MM.1S (cell line): ENCODE measurements at places on chromosomes 16 and 17.

DNA sequence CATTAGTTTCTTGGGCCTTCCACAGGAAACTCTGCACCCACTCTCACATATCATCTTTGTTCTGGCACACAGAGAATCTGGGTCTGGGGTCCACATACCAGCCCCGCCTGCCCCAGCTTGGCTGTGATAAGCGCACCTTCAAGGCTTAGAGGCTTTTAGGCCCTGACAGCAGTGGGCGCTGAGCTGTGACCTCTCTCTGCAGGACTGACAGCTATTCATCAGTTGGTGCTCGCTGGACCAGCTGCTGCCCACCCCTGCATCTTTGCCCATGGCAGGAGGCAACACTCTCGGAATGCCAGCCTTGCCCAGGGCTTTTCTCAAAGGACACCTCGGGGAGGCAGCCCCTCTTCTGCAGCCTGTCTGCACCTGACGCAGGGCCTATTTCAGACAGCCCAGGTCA, 62.9 kb downstream of the SDK2 start:
- no peak for DNase-seq

DNA sequence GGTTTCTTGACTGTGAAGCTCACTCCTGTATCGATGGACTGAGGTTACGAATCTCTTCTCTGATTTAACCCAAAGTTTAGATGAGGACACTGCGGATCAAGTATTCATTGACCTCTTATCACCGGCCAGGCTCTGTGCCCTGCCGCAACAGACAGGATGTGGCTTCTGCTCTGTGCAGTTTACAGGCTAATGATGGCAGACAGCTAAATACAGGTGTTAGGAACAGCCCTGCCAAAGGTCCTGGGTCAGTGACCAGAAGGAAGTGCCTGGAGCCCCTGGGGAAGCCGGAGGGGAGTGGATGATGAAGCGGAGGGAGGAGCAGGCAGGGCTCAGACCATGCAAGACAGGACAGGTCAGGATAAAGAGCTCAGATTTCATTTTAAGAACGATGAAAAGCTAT, 44.4 kb downstream of the HAPSTR1 start:
- peak; percentile 79 for DNase-seq

DNA sequence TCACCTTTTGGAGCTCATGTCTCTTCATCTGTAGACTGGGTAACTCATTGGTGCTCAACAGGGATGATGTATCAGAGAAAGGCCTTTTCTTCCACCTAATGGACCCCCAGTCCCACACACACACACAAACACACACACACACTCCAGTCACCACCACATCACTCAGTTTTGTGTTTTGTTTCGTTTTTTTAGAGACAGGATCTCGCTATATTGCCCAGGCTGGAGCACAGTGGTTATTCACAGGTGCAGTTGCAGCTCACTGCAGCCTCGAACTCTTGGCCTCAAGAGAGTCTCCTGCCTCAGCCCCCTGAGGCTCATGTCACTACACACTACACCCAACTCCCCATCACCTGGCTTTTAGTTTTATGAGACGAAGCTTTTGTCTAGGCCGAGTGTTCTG, 55.6 kb downstream of the SF3B3 start:
- DNase-seq: no peak

- DNase-seq: no peak
Observed at GRCh38 chr16:65896448-65897153, 469.9 kb upstream of the CDH5 start.

DNA sequence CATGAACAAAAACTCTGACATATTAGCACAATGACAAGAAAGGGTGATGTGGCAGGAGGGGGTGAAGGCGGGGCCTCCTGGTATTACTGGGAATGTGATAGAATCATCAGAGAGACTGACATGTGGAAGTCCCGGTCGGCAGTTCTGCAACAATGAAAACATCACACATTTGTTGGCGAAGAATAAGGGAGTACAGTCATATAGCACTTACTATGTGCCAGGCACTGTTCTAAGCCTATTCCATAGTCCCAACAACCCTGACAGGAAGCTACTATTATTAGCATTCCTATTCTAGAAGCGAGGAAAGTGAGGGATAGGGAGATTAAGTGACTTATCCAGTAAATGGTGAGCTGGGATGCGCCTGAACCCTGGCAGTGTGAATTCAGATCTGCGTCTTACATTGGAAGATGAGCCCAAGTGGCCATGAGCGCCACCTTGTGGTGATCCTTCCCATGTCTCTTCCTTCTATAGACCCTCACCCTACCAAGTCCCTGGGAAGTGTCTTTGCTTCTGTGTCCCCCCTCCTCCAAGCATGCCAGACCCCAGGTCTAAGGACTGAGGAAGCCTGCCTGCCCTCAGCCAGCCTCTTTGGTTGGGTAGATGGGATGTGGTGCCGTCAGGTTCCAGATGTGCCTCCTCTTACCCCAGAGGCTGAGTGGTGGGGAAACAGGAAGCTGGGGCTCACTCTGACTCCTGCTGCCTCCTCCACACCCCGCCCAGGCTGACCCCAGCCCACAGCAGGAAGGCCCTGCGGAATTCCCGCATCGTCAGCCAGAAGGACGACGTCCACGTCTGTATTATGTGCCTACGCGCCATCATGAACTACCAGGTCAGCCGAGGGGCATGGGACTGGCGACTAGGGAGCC, 14.0 kb downstream of the FMNL1 start:
- peak; percentile 70 for DNase-seq

DNA sequence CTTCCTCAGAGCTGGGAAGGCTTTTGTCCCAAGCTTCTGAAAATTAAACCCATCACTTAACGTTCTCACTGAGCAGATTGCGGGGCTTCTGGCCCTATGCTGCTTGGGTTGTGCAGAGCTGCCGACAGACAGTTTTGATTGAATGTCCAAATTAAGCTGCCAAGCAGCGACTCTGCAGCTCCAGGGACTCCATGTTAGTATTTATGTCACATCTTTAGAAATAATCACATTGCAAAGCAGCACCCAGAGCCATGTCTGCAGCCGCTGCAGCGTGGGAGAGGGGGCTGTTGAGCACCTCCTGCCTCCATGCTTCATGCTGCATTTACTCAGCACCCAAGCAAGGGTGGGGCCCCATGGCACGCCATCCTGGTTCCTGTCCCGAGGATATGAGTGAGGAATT, 178.2 kb upstream of the CACNG3 start:
- DNase-seq: no peak

DNA sequence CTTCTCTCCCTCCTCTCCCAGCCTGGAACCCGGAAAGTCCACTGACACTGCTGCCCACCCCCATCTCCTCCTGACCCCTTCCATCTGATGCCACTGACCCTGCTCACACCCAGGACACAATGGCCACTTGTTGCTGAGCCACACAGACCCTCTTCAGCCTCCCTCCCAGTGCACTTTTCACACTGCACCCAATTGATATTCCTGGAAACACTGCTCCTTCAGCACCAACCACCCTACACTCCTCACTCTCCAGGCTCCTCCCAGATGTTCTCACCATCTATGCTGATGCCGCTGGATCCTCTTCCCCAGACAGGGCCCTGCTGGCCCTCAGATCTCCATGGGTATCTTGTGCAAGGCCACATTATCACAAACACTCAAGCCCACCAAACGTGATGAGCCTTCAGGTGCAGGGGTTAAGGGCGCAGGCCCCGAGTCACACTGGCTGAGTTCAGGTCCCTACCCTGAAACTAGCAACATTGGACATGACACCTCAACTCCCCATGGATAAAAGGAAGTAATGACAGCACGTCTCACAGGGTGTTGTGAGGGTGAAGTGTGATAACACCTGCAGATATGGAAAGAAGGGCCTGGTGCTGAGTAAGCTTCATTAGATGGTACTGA, 238.1 kb downstream of the ZNF423 start:
- DNase-seq: no peak

GRCh38 chr17:73462823-73463222, 151.0 kb upstream of the CDC42EP4 start:
- DNase-seq: no peak

- no peak for DNase-seq
Observed at GRCh38 chr16:69871708-69872107, 79.4 kb upstream of the CLEC18A start.

GRCh38 chr17:78185981-78186691, 716 bp downstream of the TK1 start:
- peak; percentile 29 for DNase-seq

- DNase-seq: peak; percentile 70
Observed at GRCh38 chr17:59620518-59621259, 994 bp downstream of the CLTC start.

DNA sequence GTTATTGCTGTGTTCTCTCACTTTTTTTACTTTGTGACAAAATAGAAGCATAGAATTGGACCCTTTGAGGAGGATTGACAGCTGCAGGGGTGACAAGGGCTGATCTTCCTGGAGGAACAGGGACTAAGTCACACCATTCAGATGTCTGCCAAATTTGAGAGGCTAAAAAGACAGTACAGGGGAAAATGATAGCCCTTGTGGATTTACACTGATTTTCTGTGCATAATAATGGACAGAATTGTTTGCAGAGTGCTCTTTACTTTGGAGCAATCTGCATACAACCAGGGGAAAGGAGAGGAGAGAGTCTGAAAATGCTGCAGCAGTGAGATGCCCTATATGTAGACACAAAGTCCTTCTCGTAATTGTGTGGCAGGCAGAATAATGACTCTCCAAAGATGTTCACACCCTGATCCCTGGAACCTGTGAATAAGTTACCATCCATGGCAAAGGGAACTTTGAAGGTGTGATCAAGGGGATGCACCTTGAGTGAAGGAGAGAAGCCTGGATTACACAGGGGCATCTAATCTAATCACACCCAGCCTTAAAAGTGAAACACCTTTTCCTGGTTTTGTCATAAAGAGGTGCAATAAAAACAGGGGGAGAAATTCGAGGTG, 221.4 kb upstream of the CPHXL start:
- DNase-seq: no peak

DNA sequence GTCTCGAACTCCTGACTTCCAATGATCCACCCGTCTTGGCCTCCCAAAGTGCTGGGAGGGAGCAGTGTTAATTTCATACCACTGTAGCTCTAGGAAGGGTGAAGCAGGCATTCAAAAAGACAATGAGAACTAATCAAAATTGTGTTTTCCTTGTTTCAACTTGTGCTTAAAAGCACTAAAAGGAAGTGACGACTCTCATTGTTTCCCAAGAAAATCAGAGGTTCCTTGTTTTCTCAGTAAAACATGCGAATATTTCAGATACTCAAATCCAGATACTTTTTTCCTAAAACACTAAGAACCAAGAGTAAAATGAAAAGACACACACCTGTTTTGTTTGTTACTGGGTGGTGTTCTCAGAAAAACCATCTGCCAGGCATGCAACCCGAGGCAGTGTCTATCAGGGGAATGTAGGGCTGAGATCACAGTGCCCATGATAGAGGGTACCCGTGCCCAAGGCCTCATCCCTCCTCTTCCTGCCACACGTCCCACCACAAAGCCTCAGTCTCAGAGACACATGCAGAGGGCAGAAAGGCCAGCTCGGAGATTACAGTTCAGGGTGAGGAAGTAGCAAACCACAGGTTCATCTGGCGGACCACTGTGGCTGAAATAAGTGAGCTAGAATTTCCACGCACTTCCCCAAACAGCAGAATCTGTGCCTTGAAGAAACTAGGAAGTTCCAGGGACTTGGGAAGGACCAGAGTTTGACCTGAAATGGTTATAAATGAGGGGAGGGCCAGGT, 33.7 kb downstream of the GINS3 start:
- peak; percentile 42 for DNase-seq

- DNase-seq: no peak
Observed at GRCh38 chr16:89388536-89388935, 101.8 kb downstream of the ANKRD11 start.

GRCh38 chr16:8237452-8237851, 352.9 kb downstream of the TMEM114 start:
- DNase-seq: no peak

GRCh38 chr17:76381633-76382350, 2.6 kb upstream of the SPHK1 start:
- no peak for DNase-seq

GRCh38 chr17:55845385-55845784, 94.5 kb downstream of the PCTP start:
- no peak for DNase-seq

- no peak for DNase-seq
Observed at GRCh38 chr17:76833034-76833644, 35.1 kb upstream of the MGAT5B start.

- DNase-seq: no peak
Observed at GRCh38 chr16:49899991-49900695, 44.2 kb upstream of the ZNF423 start.

GRCh38 chr17:27733773-27734172, 66.6 kb downstream of the NOS2 start:
- DNase-seq: no peak

DNA sequence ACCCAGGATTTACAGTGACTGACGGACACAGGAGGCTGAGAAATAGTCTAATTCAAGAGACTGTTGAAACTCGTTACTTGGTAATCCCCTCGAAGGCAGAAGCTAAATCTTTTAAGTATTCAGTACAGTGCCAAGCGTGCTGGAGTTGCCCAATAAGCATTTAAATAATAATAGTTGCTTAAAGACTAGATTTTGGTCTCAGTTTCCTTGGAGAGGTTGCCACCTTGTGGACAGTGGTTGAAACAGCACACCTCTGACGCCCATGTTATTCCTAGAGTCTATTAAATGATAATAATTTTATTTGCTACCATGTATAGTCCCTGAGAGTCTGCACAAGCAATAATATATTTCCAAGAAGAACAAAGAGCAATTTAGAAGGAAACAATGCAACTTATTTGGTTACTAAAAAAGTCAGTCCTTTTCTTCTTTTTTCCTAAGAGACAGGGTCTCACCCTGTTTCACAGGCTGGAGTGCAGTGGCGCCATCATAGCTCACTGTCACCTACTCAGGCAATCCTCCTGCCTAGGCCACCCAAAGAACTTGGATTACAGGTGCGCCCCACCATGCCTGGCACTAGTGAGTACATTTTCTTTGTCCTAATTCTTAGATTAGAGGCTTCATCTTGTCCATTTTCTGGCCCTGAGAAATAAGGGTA, 138.0 kb upstream of the NUDT7 start:
- DNase-seq: peak; percentile 23

- DNase-seq: peak; percentile 88
Observed at GRCh38 chr17:65560628-65561451, 608 bp downstream of the AXIN2 start.

DNA sequence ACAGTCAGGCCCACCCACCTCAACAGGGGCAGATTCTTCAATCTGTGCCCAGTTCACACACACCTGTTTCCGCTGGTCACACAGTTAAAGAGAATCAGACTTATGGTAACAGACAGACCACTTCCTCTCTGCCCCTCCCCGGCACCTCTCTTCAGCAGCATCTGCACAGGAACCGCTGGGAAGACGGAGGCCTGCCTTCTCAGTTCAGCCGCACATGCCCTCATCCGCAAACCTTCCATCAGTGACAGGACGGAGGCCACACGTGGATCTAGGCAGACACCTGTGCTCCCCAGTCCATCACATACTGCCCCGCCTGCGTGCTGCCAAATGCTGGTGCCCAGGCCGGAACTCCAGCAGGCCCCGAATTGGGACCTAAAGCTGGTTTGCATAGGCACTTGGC, 10.3 kb downstream of the PHB1 start:
- no peak for DNase-seq

DNA sequence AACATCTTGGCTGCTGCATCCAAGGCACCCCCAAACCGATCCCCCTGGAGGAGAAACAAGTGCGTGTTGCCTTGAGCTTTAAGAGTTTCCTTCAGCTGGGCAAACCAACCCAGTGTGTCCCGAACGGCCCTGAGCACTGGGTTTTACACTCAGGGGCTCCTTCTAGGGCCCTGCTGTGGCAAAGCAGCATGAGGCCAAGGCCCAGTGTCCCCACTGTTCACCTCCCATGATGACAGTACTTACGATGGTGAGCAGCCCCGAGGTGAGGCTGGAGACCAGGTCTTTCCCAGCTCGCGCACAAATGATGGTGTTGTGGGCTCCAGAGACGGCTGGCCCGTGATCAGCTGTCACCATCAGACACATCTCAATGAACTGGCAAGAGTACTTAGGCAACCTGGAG, 6.6 kb upstream of the KLHL11 start:
- no peak for DNase-seq
